ENCODE measurements at places on chromosomes 11 and 22. TPM values are rescaled to one million over a fixed set of nuclear protein-coding genes. Genes with fewer than 3 reads are reported as not detected.
A peak's percentile ranks its signal among the peaks of the same experiment; 100 is the strongest.

C11orf87 gene
- total RNA-seq: 0.14 TPM

IGHMBP2 gene
- 19.9 TPM for total RNA-seq

SPDYC gene
- not detected for total RNA-seq

DNA sequence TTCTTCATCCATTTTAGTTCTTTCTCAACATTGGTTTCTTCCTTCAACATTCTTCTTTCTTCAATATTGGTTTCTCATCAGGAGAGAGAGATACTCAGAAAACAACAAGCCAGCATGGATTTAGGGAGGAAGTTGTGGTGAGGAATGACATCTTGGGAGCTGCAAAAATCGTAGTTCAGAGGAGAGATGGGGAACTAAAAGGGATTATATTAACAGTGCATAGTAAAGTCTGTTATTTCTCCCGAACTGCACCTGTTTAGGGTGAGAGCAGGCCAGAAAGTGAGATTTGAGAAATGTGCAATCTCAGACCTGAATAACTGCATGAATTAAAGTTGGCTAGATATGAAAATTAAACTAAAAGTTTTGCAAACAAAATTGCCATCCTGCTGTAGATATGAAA lies 94.5 kb downstream of the CASP12 start:
- DNase-seq: no peak

DNA sequence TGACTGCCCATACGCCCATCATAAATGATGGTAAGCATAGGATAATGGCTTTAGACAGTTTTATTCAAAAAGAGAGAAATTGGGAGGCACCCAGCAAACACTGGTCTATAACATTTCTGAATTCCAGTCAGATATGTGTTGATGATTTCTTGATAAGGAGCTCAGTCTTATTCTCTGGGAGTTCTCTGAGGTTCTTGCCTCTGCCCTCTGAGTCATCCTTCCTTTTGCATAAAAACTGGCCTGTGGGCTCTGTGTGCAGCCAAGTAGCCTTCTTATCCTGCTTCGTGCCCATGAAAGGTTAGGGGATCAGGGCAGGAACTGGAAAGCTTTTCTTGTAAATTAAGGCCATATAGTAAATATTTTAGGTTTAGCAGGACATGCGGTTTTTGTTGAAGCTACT lies 48.9 kb downstream of the FAR1 start:
- peak; percentile 27 for DNase-seq

DNA sequence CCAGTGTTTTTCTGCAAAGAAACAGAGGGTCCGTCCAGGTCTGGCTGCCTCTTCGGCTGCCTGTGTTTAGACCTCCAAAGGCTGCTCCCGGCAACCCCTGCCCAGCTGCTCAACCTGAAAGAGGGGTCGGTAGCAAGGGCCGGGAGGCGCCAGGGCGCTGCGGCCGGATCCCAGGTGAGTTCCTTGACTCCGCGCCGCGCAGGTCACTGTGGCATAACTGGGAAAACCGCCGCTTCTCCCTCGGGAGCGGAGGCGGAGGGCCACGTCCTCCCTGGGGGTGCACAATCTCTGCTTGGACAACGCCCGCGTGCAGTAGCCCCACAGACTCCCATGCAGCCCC lies 1.0 kb upstream of the BRSK2 start:
- no peak for DNase-seq

DNA sequence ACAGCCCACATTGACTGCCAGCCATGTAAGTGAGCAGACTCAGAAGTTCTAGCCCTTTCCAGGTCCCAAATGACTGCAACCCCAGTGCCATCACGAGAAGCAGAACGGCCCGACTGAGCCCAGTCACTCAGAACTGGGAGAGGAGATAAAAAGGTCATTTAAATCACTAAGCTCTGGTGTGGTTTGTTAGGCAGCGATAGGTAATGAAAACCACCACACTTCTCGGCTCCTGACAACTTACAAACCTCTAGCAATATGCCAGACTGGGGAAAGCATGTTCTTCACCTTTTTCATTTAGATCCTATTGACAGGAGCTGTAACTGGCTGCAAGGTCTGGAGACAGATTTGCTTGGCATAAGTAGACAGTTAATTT lies 6.7 kb downstream of the SLC15A3 start:
- no peak for DNase-seq

- no peak for DNase-seq
These were observed 15.2 kb downstream of the ELMOD1 start for GRCh38 chr11:107606141-107606540.

DNA sequence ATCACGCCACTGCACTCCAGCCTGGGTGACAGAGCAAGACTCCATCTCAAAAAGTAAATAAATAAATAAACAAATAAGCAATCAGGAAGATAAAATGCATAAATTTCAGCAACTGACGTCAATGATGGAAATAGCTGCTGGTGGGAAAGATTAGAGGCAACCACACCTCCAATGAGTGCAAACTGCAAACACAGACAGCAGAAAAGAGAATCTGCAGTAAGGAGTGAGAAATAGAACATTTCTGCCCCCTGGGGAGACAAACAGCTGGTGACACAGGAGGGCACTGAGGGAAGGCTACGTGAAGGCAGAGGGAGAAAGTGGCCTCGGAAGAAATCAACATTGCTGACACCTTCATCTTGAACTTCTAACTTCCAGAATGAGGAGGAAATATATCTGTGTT lies 6.5 kb downstream of the PI4KA start:
- no peak for DNase-seq

DNA sequence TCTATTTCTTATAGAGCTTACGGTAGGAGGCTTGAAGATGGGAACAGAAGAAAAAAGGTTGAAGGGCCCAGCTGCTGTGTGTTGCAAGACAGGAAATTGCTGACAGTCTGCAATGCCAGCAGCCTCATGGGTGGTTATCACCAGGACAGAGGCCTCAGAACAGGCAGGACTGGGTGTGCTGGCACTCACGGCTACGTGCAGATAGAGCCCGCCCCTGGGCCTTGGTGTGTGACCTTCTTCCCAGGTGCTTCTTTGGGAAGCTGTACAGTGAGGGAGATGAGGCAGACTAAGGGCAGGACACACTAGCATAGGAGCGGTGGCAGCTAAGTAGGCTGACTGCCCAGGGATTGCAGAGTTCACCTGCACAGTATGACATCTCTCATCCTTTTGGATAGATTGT lies 12.6 kb downstream of the PRAME start:
- DNase-seq: no peak

DNA sequence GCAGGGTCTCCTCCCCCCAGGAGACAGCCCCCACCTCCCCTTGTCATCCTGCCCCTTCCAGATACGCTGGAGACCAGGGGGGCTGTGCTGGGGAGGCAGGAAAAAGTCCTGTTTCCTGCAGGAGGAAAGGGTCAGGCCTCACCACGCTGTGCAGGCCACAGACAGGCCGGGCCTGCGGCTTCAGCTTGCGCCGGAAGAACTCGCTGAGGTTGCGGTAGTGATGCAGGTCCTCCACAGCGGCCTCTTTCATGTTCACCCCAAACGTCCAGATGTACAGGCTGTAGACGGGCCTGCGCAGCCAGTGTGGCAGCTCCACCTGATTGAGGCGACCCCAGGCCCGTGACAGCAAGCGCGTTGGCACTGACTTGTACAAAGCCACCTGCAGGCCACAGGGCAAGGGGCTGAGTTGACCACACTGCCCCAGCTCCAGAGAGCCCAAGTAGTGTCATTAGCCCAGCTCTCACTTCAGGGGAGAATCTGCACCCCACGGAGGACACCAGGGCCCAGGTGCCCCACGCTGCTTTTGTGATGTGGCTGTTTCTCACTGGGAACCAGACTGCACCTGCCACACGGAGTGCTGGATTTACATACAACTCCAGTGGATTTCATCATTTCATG lies 40.4 kb downstream of the PISD start:
- DNase-seq: no peak

GRCh38 chr22:19203834-19204233 lies 25.3 kb upstream of the SLC25A1 start:
- DNase-seq: no peak

DNA sequence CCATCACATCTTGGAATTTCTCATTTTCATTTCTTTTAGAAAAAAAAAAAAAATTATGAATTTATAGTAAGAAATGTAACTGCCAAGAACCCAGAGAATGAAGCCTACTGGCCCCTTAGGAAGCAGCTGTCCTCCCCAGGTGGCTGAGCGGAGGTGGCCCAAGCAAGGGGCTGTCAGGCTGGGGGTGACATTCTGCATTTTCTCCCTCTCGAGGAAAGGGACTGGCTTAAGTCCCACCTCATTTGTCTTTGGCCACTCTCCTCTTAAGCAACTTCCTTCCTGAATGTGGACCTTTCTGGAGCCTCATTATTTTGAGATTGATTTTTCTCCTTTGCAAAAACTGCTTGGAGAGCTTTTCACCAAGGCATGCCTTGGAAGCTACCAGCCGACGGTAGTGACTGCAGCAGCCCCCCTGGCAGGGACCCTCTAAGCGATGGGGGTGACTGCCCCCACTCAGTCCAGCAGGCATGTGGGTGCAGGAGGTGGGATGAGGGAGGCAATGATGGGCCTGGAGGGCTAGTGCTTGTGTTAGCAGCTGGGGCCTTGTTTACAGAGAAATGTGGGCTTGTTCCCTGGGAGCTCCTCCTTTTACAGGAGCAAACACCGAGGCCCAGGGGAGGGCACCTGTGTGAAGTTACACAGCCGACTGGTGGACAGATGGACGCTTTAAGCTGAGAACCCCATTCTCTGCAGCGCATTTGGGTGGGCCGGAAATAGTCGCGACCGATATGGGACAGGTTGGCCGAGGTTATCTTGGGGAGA lies 111.7 kb downstream of the MORC2 start:
- no peak for DNase-seq

DNA sequence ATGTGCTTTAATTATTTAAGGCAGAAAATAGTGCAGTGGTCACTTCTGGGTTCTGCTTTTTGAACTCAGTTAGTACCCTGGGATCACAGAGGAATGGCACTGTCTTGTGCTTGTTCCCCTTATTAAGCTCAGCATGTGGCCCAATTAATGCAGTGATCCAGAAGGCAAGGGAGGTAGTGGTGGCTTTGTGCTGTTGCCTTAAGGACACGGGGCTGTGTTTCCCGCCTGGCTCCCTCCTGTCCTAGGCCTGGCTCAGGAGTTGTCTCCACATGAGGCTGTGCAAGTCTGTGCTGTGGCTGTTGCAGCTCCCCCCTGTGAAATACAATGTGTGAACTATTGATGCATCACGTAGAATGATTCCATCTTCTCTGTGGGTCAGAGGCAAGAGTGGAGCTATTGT lies 49.2 kb upstream of the CABP7 start:
- no peak for DNase-seq

- DNase-seq: no peak
These were observed 112.9 kb downstream of the SPON1 start for GRCh38 chr11:14075118-14076078.

DNA sequence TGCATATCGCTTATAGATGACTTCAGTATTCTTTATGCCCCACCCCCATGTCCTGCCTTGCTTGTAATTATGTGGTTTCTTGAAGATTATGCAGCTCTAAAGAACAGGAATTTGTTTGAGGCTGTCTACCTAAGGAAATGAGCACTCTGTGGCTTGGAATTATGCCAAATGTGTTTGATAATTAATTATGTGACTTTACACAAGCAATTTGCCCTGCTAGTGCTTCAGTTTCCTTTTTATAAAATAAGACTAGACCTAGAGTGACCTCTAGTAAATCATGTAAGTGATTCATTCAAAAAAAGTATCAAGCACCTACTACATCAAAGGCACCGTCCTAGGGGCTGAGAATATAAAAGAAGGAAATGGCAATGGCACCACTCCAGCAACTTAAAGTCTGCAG lies 491.5 kb upstream of the KIRREL3 start:
- no peak for DNase-seq

- DNase-seq: no peak
These were observed 98.0 kb upstream of the TBCEL start for GRCh38 chr11:120925944-120926343.

GRCh38 chr11:80727315-80727714 lies 1286.5 kb upstream of the TENM4 start:
- no peak for DNase-seq

DNA sequence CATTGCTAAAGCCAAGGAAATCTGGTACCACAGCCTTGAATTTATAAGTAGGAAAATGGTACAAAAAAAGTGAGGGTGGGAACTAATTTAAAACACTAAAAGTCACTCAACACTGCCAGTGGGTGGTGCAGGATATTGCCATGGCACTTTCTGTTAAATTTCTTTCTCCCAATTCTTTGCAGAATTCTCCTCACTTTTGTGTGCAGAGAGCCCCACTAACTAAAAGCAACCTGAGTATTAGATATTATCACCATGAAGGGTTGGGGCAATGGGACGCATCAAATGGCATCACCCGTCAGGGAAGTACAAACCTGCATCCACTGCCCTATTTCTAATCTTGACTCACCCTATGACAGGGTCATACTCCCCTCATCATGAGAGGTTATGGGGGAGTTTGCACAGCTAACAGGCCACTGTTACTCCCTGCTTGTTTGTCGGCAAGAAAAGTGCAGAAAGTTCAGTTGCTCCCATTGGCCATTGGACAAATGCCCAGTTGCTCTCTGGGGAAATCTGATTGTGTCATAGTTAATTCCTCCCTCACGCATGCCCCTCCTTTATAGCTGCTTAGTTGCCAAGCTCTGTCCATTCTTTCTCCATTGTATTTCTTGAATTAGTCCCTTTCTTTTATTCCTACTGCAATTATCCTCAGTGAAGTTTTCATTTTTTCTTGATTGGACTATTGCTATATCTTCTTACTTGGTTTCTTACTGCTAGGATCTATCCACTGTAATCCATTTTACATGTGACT lies 93.8 kb upstream of the BLID start:
- peak; percentile 75 for DNase-seq
